ENCODE measurements at places on chromosomes 3 and 15. TPM values are rescaled to one million over a fixed set of nuclear protein-coding genes. Genes with fewer than 3 reads are reported as not detected.

Gene TCF12
- total RNA-seq, result 167 TPM

Gene DAZL
- not detected for total RNA-seq

Gene STRIT1
- not detected for total RNA-seq

Gene LSG1
- 51.0 TPM for total RNA-seq

Gene CP
- 1.0 TPM for total RNA-seq

Gene APOD
- not detected for total RNA-seq

Gene STAC
- 1.2 TPM for total RNA-seq

Gene CPLX3
- not detected for total RNA-seq

Gene ATP13A5
- 0.29 TPM for total RNA-seq

Gene ZNF660
- 22.6 TPM for total RNA-seq

Gene ARL8B
- 37.7 TPM for total RNA-seq

Gene IL12A
- not detected for total RNA-seq

Gene ADPRH
- total RNA-seq, result 3.7 TPM

Gene RETNLB
- not detected for total RNA-seq

Gene ALG1L2
- 3.5 TPM for total RNA-seq

Gene IQCF5
- not detected for total RNA-seq

Gene GPR149
- not detected for total RNA-seq

Gene IGDCC3
- 125 TPM for total RNA-seq

Gene CRYGS
- total RNA-seq, result 3.9 TPM

Gene GUCA1C
- not detected for total RNA-seq

Measured in progenitor cell of endocrine pancreas (in vitro differentiated cells).